ENCODE measurements at places on chromosomes 5 and 9. TPM values are rescaled to one million over a fixed set of nuclear protein-coding genes. Genes with fewer than 3 reads are reported as not detected.

Gene ZNF883
- total RNA-seq, result 0.78 TPM

Gene GZMA
- 8.8 TPM for total RNA-seq

Gene SLC34A3
- total RNA-seq, result 0.23 TPM

Gene CEL
- total RNA-seq, result 0.75 TPM

Gene POMT1
- 25.2 TPM for total RNA-seq

Gene BNC2
- 18.1 TPM for total RNA-seq

Gene CEP72
- 13.2 TPM for total RNA-seq

Gene PTPN3
- 17.1 TPM for total RNA-seq

Gene SCGB3A2
- 186 TPM for total RNA-seq

Gene BARX1
- total RNA-seq, result not detected

Gene PLAC8L1
- total RNA-seq, result not detected

Gene HK3
- 50.5 TPM for total RNA-seq

GRCh38 chr9:326667-327066 lies 112.0 kb downstream of the DOCK8 start:
- no peak for DNase-seq

DNA sequence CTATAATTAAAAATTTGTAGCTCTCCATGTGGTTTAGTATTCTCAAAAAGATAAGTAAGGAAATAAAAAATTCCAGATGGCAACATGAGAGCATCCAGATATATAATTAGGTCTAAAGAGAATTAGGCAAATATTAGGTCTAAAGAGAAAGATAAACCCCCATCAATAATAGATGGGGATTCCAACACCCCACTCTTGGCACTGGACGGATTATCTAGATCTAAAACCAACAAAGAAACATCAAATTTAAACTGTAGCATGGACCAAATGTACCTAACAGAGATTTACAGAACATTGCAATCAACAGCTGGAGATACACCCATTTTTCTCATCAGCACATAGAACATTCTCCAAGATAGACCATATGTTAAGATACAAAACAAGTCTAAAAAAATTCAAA lies 31.6 kb downstream of the RGMB start:
- no peak for DNase-seq

DNA sequence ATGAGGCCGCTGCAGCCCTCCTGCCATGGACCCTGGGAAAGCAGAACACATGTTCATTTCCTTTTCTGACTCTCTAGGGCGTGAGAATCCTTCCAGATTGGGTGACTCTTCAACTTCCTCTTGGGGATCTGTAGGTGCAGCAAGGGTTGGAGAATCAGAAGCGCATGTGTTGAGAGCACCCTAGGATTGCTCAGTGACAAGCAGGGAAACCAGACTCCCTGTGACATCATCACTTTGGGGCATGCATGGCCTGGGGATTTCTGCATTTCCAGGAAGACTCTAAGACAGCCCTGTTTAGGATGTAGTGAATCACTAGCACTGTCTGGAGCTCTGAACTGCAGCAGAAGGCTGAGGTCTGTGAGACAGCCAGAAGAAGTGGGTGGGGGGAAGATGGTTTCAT lies 15.1 kb upstream of the LCP2 start:
- DNase-seq, result no peak

GRCh38 chr5:143219696-143220095 lies 183.8 kb downstream of the NR3C1 start:
- no peak for DNase-seq

DNA sequence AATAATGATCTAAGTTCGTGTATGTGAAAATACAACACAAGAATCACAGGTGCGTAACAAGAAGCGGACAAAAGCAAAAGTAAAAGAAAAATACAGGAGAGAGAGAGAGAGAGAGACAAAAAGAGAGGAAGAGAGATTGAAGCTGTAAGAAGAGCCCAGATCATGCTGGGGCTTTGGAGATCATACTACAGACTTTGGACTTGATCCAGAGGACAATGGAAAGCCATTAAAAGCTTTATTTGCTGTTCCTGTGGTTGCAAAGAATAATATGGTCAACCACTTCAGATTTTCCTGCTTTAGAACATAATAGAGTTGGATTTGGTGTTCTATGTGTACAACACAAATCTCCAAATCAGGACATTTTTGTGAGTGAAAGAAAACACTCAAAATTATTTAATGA lies 561.4 kb downstream of the CAAP1 start:
- DNase-seq, result no peak

DNA sequence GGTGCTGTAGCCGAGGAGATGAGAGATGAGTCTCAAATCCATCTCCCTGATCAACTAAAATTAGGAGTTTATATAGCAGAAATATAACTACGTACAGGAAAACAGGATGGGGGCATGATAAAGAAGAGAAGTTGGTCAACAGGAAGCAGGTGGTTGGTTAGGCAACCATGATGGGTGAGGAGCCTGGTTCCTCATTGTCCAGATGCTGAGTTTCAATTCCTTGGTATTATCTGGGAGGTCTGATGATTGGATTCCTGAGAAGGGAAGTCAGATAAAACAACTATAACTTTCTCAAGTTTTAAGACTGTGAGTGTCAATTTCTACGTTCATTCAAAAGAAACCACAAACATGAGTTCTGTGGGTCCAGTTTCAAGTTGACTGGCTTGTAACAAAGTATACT lies 323.9 kb downstream of the MTRR start:
- DNase-seq, result no peak

DNA sequence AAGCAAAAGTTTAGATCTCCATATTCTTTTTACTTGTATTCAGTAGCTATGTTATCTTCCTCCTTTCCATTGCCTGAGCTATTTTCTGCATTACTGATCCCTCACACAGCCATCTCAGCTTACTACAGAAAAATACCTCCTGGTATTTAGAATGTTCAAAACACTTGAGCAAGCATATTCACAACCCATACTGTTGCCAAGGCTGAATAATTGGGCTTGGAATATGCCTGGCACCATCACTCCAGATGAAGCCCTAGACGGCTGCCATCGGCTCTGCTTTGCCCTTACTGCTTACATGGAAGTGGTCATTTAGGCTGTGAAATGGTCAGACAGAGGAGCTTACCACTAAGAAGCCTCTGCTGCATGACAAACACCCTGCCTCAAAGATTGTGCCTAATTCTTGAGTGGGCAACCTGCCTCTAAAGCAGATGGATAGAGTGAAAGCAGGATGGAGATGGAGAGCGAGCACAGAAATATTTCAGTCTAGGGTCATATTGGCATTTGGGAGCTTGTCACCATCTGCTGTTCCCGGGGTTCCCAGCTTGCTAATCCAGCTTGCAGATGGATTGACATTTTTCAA lies 92.5 kb upstream of the TAS2R1 start:
- DNase-seq, result no peak

- DNase-seq, result no peak
These were observed 93.9 kb upstream of the EDIL3 start for GRCh38 chr5:84478603-84479002.

- DNase-seq, result no peak
These were observed 521.5 kb upstream of the WWC1 start for GRCh38 chr5:167769846-167770413.

GRCh38 chr9:112003538-112003937 lies 106.9 kb downstream of the UGCG start:
- no peak for DNase-seq

GRCh38 chr5:16970826-16971225 lies 34.7 kb upstream of the MYO10 start:
- DNase-seq, result no peak

DNA sequence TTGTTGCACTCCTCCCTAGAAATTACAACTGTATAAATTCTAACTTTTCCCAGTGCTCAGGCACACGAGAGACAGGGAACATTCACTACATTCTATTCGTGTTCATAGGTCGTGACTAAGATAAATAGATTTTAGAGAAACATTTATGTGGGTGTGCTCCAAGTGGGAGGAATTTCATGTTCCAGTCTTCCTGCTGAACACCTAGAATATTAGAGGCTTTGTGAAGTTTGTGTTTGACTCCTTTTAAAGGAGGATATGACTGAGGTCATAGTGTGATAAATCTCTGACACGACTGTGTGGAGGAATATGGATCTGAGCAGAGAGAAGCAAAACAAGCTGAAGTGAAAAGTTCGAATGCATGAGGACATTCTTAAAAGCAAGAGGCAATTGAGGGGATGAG lies 355.3 kb downstream of the ZSWIM6 start:
- DNase-seq, result no peak

DNA sequence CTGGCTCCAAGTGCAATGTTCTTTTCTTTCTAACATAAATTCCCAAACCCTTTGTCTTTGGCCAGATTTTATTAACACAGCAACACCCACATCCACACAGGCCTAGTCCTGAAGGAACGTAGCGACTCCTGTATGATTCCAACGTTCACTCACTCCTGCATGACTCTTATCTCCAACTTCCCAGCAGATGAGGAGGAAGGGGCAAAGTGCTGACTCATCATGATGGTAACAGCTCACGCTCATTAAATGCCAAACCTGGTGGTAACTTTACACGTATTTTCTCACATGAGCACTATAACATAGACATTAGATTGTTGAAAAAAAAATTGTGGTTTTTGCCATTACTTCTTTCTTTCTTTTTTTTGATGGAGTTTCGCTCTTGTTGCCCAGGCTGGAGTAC lies 1349.5 kb downstream of the EFNA5 start:
- DNase-seq, result no peak

- DNase-seq, result peak; percentile 3
These were observed 17.9 kb downstream of the FCN1 start for GRCh38 chr9:134899818-134900217.

- DNase-seq, result no peak
These were observed 218.6 kb downstream of the FBXL7 start for GRCh38 chr5:15718421-15719179.

DNA sequence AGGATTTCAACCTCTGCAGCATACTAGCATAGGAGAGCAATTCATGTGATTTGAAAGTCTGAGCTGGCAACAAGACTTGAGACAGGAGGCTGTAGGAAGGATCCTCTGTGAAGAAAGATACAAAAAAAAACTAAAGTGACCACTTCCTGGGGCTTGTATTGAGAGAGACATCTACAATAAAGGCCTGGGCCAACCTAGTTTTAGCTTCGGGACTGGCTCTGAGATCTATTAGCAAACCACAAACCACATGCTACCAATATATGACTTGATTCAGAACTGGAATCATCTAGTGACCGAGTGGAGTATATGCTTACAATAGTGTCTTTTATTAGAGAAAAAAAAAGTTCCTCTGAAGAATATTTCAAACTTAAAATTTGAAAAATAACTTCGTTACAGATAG lies 1448.9 kb upstream of the CDH6 start:
- no peak for DNase-seq

DNA sequence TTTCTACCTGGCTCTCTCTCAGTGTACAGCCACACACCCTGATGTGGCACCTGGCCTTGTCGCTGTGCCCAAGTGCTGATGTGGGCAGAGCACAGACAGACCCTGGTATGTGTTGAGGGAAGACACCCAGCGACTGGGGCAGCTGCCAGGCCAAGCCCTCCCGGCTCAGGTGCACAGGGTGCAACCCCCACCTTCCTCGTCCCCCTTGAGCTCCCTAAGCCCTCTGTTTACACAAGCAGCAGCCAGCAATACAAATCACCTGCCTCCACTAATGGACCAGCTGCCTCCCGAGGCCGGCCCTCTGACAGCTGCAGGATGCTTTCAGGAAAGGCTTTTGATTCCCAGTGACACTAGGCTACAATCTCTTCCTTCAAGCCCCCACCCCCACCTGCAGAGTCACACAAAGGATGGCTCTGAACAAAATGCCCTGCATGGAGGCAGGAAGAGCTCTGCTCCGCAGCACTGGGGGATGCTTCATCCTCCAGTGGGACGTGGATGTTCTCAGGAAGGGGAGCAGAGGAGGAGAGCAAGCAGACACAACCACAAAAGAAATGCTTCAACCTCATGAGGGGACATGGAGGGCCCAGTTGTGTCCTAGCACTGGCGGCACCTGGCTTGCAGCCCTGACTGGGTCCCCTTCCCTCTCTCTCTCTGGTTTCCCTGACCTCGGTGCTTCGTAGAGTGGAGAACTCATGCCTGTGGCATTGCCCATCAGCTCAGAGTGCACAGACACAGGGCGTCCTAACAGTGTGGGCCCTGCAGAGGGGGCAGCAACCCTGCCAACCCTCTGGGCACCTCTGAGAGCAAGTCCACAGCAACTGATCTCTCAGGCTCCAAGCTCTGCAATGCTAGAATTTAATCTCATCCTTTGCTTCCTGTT lies 140.8 kb downstream of the BARX1 start:
- peak; percentile 56 for DNase-seq

GRCh38 chr9:135085830-135086546 lies 1.5 kb upstream of the OLFM1 start:
- peak; percentile 92 for DNase-seq

DNA sequence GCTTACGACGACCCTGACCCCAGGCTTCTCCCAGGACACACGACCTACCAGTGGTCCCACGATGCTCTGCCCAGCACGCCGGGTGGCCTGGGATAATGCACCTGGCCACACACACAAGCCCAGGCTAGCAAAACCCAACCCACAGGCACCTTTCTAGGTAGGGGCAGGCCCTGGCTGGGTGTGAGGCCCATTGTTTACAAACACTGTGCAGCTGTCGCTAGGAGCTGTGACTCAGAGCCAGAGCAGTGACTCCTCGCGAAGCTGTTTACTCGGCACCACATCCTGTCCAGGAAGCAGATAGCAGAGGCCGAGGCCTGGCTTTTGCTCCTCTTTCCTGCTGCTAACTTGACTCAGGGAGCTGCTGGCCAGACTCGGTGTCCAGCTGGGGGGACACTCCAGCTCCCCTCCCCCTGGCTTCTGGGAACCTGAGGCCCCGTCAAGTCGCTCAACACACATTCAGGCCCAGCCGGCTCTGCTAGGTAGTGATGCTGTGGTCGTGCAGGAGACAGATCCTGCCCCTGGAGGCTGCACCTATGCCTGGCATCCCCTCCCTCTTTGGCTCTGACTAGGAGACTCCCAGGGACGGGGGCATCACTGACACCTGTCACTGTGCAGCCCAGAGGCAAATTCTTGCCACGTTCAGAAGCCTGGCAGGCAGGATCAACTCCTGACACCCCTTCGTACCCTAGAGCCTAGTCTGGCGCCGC lies 12.8 kb upstream of the RALGDS start:
- peak; percentile 88 for DNase-seq

DNA sequence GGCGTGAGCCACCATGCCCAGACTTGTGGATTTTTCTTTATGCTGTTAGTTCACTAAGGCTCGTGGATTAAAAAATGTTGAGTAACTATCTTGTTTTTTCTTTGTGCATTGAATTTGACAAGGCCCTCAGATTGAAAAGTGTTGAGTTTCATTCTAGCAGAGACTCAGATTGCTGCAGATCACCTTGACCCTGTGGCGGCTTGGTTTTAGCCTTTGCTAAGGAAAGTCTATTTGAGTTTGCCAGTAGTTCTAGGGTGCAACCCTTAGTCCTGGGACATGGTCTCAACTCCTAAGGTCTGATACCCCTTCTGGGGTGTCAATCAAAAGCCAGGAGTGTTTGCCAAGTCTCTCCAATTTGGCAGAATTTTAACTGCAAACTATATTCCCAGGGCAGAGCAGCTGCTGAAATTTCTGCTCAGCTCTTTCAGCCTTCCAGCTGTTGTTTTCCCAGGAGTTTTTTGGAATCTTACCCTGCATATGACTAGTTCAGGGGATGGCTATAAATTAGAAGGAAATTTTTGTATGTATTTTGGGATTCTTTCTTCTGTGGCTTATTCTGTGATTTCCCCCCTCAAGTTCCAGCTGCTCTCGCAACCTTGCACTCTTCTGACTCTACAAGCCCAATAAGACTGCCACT lies 84.3 kb upstream of the HAND1 start:
- DNase-seq, result no peak

GRCh38 chr9:93664549-93665120 lies 88.3 kb downstream of the PHF2 start:
- no peak for DNase-seq

GRCh38 chr5:124436294-124436693 lies 310.1 kb downstream of the ZNF608 start:
- DNase-seq, result no peak

- DNase-seq, result no peak
These were observed 266.2 kb downstream of the ARHGEF28 start for GRCh38 chr5:73892218-73892617.

Data from upper lobe of right lung (tissue), 1 donor.